ENCODE measurements at places on chromosomes 5 and 9. TPM values are rescaled to one million over a fixed set of nuclear protein-coding genes. Genes with fewer than 3 reads are reported as not detected.

The PCDHB10 gene
- polyA plus RNA-seq, result 0.07 TPM

The C9orf50 gene
- polyA plus RNA-seq, result not detected

DNA sequence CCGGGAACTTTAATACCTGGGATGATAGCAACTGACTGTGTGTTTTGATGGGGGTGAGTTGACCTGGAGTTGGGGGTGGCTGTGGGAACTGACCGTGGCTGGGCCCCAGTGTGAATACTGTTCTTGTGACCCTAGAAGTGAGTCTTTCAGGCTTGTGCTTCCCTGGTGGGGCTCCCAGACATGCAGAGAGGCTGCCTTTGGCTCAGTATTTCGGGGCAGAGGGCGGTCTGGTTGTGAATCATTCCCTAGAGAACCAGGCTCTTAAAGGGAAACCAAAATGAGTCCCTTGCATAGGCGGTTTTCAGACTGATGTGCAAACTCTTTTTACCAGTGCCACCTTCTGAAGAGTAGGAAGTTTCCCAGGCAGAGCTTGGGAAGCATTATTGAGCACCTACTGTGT is 132.1 kb downstream of the MACROH2A1 start:
- no peaks in the 10 kb centered on the region for H3K4me1 ChIP-seq
- no peak overlapping the region for H3K27ac ChIP-seq
- no peaks in the 10 kb centered on the region for H3K36me3 ChIP-seq
- H3K4me3 ChIP-seq, result no peak overlapping the region
- H3K27me3 ChIP-seq, result no peaks in the 10 kb centered on the region
- DNase-seq, result no peak

- no peaks in the 10 kb centered on the region for H3K27me3 ChIP-seq
- H3K36me3 ChIP-seq, result no peaks in the 10 kb centered on the region
- no peaks in the 10 kb centered on the region for H3K4me1 ChIP-seq
- no peak overlapping the region for H3K4me3 ChIP-seq
These were observed 341.3 kb downstream of the RASEF start for GRCh38 chr9:82721593-82721992.

The PTAR1 gene
- polyA plus RNA-seq, result 5.4 TPM

The FOXD4L4 gene
- polyA plus RNA-seq, result not detected
